ENCODE measurements at places on chromosomes 6 and 20.
A peak's percentile ranks its signal among the peaks of the same experiment; 100 is the strongest.

DNA sequence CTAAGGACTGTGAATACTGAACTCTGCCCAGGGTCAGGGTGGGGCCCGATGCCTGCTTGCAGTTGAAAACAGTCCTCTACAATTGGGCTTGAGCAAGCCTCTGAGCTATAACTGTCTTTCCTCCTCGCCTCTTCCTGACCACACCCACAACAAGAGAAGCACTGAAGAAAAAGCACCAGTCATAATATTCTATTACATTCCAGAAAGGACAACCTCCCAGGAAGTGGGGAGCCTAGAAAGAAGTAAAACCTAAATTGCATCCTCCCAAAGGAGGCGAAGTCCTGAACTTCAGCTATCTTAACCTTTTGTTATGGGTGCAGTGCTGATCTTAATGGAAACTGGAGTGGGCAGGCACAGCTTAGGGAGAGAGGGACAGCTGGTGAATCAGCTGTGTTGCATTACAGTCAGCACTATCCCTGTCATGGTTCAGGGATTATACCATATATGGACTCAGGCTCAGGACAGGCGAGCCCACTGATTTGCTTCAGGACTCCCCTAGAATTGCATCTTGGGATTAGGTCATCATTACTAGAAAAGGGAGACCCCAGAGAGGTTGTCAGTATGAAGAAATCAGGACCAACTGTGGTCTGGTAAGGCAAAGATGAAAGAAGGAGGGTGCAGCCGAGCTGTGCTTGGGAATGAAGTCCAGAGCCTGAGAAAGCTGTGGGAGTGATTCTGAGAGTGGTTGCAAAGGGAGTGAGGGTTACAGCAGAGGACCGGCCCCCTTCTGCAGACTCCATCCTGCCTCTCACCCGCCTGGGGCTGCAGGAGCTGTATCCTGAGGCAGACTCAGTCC, 18.3 kb upstream of the TRAM2 start:
- no peak for DNase-seq

- no peak for DNase-seq
These were observed 29.8 kb upstream of the CCN2 start for GRCh38 chr6:131980791-131981623.

DNA sequence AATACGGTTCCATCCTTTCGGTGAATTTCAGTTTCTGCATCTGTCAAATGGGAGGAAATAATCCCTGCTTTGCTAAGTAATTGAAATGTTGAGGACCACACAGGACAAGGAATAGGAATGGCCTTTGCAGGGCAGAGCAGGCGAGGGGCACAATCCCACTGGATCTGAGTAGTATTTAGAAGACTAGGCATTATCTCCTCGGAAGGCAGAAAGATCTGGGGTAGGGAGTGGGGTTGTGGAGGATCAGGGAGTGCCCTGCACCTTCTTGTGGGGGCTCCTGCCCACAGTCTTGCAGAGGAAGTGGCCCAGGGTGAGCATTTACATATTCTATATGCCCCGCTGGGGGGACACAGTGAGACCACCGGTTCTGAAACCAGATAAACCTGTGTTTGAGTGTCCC, 87.1 kb upstream of the SIRPA start:
- no peak for DNase-seq

DNA sequence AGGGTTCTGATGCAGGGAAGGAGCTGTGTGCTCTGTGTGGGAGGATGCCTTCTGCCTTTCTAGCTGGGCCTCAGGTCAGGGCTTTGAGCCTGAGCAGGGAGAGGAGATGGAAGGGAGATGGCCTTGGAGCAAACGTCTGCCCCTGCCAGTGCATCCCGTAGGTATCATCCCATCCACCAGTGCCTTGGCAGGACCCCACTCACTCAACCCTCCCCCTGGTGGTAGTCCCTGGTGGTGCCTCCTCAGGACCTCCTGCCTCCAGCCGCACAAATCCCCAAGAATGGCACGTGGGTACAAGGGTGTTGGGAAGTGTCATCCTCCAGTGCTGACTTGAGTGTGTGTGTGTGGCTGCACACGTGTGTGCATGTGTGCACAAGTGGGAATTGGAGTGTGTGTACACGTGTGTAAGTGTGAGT, 23.1 kb upstream of the MICB start:
- no peak for DNase-seq

- no peak for DNase-seq
These were observed 10.2 kb downstream of the ADA start for GRCh38 chr20:44641325-44641724.

- DNase-seq, result no peak
These were observed 10.0 kb downstream of the REV3L start for GRCh38 chr6:111472933-111473435.

- no peak for DNase-seq
These were observed 16.4 kb downstream of the CPXM1 start for GRCh38 chr20:2783908-2784566.

- DNase-seq, result no peak
These were observed 53.7 kb downstream of the ANKRD60 start for GRCh38 chr20:58174708-58175280.

DNA sequence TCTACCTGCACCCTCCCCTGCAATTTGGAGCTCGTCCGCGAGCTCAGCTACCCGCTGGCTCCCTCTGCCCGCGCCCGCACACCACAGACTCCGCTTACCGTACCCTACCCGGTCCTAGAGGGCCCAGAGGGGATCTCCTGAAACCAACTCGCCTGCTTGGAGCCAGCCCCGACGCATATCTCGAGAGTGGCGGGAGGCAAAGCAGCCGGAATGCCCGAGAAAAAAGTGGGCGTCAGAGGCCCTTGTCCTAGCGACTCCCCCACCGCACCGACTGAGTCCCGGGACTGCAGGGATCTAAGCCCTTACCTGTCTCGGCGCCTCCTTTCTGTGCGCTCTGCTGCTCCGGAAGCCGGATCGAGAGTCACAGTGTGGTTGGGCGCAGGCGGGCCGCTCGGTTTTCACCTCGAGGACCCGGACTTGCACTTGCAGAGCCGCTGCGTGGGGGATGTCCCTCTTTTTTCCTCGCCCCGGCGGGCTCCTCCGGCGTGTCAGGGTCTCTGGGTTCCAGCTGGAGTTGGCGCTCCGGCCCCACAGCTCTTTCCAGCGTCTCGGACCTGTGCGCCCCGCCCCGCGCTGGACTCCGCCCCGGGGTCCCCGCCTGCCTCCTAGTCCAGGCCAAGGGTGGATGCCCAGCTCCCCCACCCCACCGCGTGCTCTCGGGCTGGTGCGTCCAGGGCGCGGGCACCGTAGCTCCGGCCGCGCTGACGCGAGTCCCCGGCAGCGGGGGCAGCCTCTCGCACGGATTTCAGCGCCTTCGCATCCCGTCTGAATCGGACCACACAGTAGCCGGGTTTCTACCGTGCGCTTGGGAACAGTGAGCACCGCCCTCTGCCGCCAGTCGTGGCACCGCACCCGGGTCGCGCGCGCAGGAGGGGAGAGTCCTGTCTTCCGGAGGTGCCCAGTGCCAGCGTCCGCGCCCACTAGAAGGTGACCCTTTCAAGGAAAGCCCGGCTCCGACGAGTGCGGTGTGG, at the start of gene PROKR2:
TSS of gene PROKR2 (minus strand) at position 767 of the 971 bp plus-strand sequence. CDS start 2,585 bp downstream, outside the sequence.
- no peak for DNase-seq

DNA sequence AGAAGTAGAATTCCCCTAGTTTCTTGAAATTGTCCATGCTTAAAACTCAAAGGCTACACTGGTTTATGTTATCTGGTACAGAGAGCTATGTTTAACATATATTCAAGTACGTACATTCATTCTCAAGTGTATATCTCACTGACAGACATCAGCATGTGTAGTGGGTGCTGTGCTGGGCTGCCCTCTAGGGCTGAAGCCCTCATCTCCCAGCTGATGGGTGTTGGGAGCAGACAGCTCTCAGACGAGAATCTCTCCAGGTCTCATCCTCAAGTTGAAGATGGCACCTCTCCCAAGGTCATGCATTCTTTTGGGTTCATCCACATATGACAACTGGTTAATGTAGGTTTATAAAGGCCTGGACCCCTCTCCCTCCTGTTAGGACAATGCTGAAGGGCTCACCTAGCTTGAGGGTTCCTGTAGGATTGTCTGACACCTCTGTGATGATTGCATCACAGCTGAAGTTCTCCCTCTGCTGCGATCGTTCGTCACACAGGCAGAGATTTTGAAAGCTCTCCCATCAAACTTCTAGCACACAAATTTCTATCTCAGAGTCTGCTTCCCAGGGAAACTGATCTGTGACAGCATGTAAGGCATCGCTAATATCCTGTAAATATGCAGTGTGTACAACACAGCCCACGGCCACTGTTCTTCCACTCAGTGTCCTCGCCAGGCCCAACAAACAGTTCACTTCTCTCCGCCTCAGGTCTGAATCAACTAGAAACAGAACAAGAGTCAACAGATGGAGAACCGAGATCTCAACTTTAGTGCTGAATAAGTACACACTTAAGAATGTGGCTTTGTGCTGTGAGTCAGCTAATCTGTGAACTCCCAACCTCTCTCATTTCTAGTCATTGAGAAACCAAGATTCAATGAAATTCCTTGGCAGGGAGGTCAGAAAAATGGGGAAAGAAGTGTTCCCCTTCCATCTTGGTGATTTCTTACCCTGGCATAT, 43.2 kb downstream of the PREP start:
- no peak for DNase-seq

DNA sequence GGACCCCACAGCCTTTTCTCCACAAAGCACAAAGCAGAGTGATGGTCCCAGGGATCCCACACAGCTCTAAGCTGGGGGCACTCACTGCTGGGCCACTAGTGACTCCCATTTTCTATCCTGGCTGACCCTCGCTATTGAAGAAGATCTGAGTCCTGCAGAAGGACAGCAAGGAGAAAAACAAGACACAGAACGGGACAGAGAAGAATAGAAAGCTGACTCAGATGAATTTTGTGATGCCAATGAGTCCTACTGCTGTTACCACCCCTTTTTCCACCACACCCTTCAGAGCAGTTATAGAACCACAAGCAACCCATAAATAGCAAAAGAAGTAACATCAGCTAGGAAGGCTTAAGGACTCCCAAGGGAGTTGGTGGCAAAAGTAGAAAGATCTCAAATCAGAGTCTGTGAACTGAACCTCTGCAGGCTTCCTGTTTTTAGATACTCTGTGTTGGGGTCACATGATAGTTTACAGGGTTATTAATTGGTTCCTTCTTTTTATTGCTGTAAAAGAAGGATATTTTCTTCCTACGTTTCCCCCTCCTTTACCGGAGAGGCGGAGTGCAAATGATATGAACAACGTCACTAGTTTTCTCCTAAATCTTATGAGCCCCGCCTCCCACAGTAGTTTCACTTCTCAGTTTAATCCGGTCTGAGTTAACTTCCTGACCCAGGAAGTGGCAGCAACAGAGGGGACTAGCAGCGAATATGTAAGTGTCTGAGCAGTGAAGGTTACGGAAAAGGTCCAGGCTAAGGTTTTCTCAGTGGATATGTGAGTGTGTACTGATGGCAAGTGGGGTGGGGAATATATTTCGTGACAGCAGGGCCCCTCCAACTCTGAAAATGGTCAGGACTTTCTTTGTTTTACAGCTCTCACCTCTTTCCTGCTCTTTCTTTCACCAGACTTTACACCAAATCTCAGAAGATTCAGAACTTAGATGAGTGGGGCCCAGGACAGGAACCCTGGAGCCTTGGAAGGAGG, at the start of gene TRIM38:
TSS of gene TRIM38 (plus strand) at position 654 of the 979 bp plus-strand sequence. CDS start 3,721 bp downstream, outside the sequence.
- DNase-seq, result peak; percentile 91

- peak; percentile 4 for DNase-seq
These were observed 43.1 kb downstream of the MBOAT1 start for GRCh38 chr6:20169119-20169557.

DNA sequence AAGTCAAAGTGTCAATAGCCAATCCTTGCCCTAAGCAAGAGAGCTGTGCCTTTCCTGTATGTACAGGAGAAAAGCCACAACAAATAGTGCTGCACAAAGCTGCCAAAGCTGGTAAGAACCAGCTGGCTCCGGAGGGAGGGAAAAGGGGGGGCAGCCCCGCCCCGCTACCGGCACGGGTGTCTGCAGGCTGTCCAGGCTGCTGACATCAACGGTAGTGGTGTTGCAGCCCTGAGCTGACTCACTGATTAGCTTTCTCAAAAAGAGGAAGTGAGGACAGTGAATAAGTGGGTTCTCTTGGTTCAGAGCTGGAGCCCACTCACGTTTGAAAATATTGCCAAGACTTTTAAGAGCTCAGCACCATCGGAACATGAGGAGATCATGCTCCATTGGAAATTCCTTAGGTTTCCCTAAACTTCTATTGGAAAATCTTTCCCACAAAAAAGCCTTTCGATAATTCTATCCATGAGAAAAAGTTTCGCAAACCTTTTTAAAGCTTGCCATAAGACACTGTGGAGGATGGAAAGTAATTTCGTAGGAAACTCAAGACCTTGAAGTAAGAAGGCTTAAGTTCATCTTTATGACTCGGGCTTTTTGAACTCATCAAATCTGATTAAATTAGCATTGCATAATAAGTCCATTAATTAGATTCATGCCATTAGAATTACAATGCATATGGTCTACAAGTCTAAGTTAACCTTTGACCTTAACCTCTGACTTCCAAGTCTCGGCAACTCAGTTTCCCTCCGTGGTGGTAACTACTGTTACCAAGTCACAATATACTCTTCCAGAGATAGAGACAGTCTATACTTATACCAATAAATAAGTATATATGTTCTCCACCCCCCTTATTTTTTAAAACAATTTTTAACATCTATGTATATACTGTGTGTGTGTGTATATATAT, 67.0 kb downstream of the TNFRSF21 start:
- DNase-seq, result peak; percentile 83

DNA sequence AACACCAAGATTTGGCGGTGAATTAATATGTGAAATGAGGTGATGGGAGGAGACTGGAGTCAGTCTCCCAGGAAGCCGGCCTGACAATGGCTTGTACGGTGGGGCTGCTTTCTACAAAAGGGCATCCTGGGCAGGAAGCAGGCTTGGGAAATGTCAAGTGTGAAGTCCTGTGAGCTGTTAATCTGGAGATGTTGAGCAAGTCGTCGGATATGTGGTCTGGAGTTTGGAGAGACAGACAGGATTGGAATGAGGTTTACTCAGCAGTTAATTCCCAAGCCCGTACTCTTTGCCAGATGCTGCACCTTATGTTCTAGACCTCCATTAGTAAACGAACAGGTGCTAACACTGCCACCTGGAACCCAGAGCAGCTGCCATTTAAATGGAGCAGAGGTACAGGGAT, 107.7 kb upstream of the FOXC1 start:
- no peak for DNase-seq

DNA sequence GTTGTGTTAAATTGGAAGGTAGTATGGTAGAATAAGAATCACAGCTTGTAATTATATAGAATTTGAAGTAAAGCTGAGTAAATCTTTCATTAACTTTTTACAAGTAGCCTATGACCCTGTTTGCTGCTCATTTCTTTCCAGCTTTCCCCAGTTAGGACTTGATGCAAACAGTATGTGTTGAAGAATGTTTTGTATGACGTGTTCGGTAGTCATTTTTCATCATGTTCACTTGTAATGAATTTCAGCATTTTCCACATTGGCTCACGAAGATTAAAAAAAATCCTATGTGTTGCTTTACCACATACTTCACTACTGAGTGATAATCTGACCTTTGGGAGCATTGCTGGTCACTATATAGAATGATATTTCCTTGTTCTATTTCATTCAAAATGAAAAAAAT, 162.4 kb downstream of the CDKAL1 start:
- no peak for DNase-seq

Data from CD4-positive, alpha-beta T cell treated with Interferon alpha-2 for 1 hour (primary cell).